ENCODE measurements at places on chromosomes 2 and 18.

- no peak for DNase-seq
These were observed 45.7 kb upstream of the EML4 start for GRCh38 chr2:42123426-42123825.

DNA sequence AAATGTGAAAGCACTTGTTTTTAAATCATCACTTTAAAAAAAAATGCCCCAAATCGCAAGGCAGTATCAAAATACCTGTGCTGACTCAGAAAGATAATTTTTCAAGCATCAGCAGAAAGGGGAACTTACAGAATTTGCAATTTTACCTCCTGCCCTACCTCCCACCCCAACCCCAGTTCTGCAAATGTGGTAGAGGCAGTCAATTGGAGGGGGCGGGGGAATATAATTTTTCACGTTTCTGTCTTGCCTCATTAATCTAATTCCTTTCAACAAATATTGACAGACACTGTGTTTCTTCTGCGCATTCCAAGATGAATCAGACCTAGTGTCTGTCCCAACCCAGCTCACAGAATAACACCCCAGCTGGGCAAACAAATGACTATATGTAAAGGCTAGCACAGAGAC is 76.8 kb downstream of the ALPK2 start:
- no peak for DNase-seq

- DNase-seq = no peak
These were observed 151.5 kb downstream of the SLC8A1 start for GRCh38 chr2:40300391-40300790.

DNA sequence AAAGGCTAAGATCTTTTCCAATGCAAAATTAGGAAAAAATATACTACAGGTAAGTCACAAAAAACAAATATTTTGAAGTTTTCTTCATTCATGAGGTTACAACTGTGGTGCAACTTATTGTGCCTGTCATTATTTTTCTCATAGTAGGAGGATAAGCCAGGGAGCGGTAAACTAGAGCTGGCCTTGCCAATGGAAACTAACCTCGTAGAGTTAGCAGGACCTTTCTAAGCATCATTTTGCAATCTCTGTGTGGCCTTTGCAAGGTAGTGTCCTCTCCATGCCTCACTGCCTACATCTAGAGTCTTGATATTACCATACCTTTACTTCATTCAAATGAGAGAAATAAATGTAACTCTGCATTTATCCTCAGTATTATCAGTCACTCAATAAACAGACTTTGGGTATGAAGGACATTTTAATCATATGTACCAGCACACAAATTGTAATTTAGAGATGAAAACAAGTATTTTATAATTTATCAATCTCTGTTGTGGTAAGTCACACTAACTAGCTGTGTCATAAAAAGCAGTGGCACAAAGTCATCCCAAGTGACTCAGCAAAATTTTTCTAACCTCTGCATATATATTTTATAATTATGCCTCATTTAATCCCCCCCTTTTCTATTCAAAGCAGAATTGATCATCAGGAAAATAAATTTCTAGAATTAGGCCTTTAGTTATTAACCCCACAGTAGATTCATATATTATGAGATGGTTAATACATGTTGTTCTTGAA is 47.0 kb downstream of the LANCL1 start:
- DNase-seq = no peak

DNA sequence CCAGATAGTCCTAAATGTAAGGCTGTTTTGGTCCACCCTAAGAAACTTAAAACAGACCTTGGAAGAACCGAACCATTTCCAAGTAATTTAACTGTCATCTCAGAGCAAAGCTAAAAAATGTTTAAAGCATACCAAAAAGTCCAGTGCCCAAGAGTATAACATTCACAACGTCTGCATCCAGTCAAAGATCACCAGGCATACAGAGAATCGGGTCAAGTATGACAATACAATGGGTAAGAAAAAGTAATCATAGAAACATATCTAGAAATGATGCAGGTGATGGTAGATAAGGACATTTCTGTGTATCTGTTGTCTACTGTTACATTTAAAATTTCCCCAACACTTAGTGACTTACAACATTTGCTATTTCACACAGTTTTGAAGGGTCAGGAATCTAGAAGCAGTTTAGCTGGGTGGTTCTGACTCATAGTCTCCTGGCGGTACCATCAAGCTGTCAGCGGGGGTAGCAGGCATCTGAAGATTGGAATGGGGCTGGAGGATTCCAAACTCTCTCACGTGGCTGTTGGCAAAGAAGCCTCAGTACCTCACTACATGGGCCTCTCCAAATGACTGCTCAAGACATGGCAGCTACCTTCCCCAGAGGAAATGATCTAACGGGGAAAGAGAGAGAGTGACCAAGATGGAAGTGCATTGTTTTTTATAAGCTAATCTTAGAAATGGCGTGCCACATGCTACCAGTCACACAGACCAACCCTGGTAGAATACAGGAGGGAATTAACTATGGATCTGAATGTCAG is 36.6 kb upstream of the DYNC2LI1 start:
- no peak for DNase-seq

DNA sequence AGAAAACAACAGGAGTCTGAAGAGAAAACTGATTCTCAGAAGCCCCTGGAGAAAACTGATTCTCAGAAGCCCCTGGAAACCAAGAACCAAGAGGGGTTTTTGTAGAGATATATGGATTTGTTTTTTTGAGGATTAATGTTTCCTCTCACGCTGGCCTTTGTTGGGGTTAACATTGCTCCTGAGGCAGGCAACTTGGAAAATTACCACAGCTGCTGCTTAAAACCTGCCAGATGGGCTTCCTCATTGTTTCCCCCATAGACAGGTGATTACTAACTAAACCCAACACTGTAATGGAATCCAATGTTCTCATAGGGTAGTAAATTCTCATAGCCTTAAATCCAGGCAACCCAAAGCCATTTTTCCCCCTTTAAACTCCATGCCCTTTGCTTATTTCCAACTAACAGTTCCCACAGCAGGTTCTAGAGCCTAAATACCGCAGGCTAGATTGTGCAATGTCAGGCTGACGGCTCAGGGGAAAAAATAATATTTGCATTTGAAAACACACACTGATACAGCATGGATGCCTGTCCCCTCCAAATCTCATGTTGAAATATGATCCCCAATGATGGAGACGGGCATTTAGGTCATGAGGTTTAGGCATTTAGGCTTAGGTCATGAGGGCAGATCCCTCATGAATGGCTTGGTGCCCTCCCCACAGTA is 272.3 kb upstream of the PKDCC start:
- no peak for DNase-seq

- DNase-seq = no peak
These were observed 114.7 kb downstream of the MTX2 start for GRCh38 chr2:176383836-176384442.

- DNase-seq = no peak
These were observed 189.1 kb upstream of the PARD3B start for GRCh38 chr2:204356151-204356641.
